ENCODE measurements at places on chromosomes 5 and 9.

GRCh38 chr5:131984956-131985665 lies 26.3 kb downstream of the ACSL6 start:
- no peak for DNase-seq

- no peak for DNase-seq
These were observed 356.1 kb downstream of the TRIM32 start for GRCh38 chr9:117043159-117043558.

DNA sequence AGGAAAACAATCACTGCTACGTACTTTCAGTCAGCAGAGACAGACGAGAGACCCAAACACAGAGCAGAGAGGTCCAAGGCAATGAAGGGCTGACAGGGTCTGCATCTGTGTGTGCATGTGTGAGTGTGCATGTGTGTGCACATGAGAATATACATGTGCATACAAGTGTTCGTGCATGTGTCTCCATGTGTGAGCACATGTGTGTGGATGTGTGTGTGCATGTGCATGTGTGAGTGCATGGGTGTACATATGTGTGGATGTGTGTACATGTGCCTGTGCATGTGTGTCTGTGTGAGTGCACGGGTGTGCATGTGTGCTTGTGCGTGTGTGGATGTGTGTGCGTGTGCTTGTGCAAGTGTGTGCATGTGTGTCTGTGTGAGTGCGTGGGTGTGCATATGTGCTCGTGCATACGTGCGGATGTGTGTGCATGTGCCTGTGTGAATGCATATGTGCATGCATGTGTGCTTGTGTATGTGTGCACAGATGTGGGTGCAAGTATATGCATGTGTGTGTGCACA lies 82.3 kb downstream of the OLFM1 start:
- DNase-seq, result no peak

GRCh38 chr9:77663754-77664153 lies 15.6 kb upstream of the GNA14 start:
- DNase-seq, result no peak

DNA sequence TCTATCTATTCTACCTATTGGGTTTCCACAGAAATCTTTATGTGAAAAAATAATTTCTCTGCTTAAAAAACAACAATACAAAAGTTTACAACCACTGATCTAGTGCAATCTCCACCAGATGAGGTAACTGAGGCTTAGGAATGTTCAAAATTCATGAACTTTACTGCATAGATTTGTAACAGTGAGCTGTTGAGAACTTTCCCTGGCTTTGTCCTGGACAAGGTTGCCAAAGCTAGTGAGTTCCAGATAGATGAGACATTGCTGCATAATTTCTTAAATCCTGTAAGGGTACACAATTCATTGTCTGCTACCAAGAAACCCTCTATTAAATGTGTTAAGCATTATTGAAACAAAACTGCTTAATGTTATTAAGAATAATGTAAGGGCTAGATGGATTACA lies 102.7 kb downstream of the OSMR start:
- no peak for DNase-seq

DNA sequence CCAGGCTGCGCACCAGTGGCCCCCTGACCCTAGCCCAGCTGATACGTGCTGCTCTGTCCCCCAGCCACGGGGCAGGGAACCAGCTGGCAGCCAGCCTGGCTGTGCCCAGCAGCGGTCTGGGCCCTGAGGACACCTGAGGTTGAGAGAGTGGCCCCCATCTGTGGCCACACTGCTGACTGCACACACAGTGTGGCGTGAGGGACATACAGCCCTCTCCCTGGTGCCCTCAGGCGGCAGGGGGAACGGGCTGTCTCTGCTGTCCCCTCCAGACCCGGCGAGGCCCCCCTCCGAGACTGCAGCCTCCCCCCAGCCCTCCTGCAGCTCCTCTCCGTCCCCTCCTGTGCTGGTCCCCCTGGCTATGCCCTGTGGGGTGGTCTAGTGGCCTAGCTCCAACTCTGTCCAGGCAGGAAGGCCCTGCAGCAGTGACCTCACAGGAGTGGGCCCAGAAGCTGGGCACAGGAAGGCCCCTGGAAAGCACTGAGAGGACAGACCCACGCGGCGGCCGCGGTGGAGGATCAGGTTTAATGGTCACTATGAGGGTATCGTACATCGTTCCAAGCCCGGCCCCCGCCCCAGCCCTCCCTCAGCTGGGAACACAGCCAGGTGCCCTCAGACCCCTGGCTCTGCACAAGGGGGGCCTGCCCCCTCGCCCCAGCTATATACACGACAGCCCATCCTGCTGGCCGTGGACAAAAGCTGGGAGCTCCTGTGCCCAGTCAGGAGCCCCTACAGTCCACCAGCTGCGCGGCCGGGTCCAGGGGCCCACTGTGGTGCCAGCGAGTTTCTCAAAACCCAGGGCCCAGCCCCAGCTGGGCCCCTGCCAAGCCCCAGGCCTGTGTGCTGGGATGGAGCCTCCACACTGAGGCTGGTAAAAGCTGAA lies 6.8 kb upstream of the ENTPD8 start:
- no peak for DNase-seq

DNA sequence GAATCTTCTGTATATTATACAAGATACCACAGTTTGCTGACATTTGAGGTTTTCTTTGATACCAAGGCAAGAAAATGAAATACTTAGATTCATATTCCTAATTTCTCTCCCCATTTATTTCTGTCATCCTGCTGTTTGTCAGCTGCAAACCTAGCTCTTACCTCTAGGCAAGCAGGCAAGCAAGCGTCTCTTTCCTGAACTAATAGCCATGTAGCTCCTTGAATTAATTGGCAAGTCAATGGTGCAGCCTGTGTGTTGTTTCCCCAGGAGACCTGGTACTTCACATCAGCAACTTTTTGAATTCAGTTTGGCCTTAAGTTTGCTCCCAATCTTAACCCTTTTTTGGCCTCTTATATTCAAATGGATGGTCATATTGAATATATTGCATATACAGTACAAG lies 573.6 kb upstream of the ARRDC3 start:
- no peak for DNase-seq
